ENCODE measurements at places on chromosomes 13 and 19. TPM values are rescaled to one million over a fixed set of nuclear protein-coding genes. Genes with fewer than 3 reads are reported as not detected.

- H3K27ac ChIP-seq: no peak overlapping the region
- no peak for DNase-seq
- no peaks in the 10 kb centered on the region for H3K36me3 ChIP-seq
- H3K4me3 ChIP-seq: no peak overlapping the region
- no peaks in the 10 kb centered on the region for H3K4me1 ChIP-seq
- H3K27me3 ChIP-seq: peaks cover 6% of the 10 kb centered on the region
Measured at GRCh38 chr19:16283210-16284061, 41.2 kb upstream of the KLF2 start.

Gene ZNF880
- total RNA-seq: 24.5 TPM

DNA sequence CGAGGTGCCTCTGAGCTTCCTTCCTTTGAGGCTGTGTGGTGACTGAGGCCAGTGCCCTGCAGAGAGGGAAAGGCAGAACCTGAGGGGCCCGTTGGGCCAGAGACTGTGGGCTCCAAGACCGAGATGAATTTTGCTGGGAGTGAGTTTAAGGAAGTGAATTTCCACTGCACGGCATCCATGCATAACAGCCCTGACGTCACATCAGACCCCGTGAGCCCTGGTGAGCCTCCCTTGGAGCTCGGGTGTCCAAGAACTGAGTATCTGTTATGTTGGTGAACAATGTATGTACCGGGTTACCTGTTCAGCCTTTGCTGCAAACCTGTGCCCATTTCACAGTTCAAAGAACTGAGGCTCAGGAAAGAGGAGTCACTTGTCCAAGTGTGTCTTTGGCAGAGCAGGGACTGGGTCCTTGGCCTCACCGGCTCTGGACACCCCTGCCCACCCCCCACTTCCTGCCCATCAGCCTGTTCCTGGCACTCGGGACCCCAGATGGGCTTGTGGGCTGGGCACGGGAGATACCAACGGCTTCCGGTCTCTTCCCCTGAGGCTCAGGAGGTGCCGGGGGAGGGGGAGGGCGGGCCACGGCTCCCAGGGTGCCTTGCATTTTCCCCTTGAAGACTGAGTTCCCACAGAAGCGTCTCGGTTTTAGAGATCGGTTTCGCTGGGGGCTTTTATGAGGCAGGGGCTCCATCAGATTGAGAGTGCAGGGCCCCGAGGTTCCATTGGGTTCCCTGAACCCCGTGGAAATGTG lies 33.7 kb downstream of the NFILZ start:
- H3K4me1 ChIP-seq: no peaks in the 10 kb centered on the region
- no peak for DNase-seq
- no peak overlapping the region for H3K4me3 ChIP-seq
- peaks cover 7% of the 10 kb centered on the region for H3K27me3 ChIP-seq
- H3K36me3 ChIP-seq: no peaks in the 10 kb centered on the region

- H3K36me3 ChIP-seq: no peaks in the 10 kb centered on the region
- H3K27ac ChIP-seq: no peak overlapping the region
- no peak overlapping the region for H3K4me3 ChIP-seq
- DNase-seq: no peak
Measured at GRCh38 chr13:45951724-45952123, 100.2 kb upstream of the SIAH3 start.

- no peak for DNase-seq
- no peaks in the 10 kb centered on the region for H3K36me3 ChIP-seq
- H3K27ac ChIP-seq: no peak overlapping the region
- no peak overlapping the region for H3K4me3 ChIP-seq
- H3K4me1 ChIP-seq: peaks cover 3% of the 10 kb centered on the region
- H3K27me3 ChIP-seq: peaks cover 6% of the 10 kb centered on the region
Measured at GRCh38 chr19:16066611-16067104, 9.6 kb upstream of the TPM4 start.

DNA sequence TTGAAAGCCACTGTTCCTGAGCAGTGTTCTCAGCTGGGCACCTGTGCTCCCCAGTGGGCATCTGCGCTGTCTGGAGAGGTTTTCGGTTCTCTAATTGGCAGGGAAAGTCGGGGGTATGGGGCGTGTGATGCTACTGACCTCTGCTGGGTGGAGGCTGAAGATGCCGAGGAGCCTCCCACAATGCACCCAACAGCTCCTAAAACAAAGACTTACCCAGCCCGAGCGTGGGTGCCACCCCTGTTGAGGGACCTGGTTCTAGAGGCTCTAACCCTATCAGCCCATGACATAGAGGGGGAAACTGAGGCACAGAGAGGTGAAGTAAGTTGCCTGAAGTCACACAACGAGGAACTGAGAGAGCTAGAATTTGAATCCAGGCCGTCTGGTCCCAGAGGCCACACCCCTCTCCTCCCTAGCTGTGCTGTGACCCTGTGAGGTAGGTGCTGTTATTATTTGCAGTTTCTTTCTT lies 2.3 kb downstream of the SPACA4 start:
- DNase-seq: peak; percentile 61
- no peaks in the 10 kb centered on the region for H3K4me1 ChIP-seq
- peak overlapping the region; percentile 77 for H3K27ac ChIP-seq

DNA sequence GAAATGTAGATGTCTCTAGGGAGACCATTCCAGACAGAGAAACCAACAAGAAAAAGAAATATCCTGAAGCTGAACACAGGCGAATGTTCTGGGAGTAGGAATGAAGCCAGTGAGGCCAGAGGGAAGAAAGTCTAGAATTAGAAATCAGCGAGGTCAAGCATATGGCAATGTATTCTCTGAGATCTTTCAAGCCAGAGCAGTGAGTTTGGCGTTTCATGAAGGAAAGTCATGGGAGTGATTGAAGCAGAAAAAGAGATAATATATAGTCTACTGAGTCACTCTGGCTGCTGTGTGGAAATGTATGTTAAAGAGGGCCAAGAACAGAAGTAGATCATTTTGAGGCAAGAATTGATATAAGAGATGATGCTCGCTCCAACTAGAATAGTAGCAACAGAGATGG lies 576.0 kb downstream of the PCDH17 start:
- no peak overlapping the region for H3K4me3 ChIP-seq
- H3K27me3 ChIP-seq: no peaks in the 10 kb centered on the region
- H3K36me3 ChIP-seq: no peaks in the 10 kb centered on the region
- no peak for DNase-seq
- H3K27ac ChIP-seq: peak overlapping the region; percentile 0

DNA sequence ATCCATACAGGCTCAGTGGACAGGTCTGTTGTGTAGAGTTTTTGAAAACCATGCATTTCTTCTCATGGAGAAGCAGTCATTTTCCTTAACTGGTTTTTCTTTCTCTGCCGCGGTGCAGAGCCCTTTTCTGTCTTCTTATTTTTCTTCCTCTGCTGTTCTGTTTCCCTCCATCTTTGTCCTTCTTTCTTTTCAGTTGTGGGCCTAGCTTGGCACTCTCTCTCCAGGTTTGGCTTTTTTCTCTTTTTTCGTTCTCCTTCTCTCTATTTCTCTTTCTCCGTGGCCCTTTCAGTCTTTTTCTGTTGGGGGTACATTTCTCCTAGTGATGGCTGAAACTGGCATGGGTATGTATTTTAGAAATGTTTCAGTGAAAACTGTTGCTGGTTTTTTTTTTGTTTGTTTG lies 24.1 kb downstream of the NFIX start:
- H3K4me1 ChIP-seq: peaks cover 34% of the 10 kb centered on the region
- peaks cover 36% of the 10 kb centered on the region for H3K27me3 ChIP-seq
- H3K4me3 ChIP-seq: no peak overlapping the region
- H3K36me3 ChIP-seq: no peaks in the 10 kb centered on the region
- DNase-seq: no peak

Gene VSIG10L
- 3.5 TPM for total RNA-seq

DNA sequence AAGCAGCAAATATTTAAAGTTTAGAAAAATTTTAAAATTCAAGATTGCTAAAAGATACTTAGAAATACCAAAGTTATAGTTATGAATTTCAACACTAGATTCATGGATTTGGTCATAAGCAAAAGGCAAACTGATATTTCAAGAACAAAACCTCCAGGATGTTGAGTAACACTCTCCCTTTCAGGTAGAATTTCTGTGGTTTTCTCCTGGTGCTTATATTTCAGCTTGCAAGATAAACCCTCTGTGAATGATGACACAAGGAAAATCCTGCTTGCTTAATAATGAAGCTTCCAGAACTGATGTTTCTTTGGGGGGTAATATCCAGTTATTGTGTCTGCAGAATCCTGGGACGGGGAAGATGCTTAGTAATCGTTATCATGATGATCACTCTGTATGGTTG lies 320.3 kb upstream of the EDNRB start:
- H3K27me3 ChIP-seq: no peaks in the 10 kb centered on the region
- no peak for DNase-seq
- no peaks in the 10 kb centered on the region for H3K36me3 ChIP-seq
- H3K4me1 ChIP-seq: peaks cover 22% of the 10 kb centered on the region
- no peak overlapping the region for H3K4me3 ChIP-seq

DNA sequence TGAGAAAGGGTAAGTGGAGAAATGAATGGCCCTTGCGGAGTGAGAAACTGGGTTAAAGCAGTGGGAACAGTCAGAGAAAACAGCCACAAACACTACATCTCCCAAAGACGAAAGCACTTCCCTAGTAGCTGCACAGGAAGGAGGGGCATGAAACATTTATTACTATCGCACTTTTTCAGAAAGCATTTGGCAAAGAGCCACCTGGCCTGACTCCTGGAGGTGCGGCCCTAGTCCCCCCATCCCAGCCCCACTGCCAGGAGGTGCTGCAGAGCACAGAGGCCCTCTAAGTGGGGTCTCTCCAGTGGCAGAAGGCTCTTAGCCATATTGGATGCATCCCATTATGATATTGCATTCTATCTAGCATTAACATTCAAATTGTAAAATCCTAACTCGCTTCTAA lies 55.8 kb downstream of the MTMR6 start:
- DNase-seq: no peak
- no peak overlapping the region for H3K4me3 ChIP-seq
- no peak overlapping the region for H3K27ac ChIP-seq
- H3K4me1 ChIP-seq: peaks cover 2% of the 10 kb centered on the region
- H3K36me3 ChIP-seq: peaks cover 4% of the 10 kb centered on the region

Gene KLK3
- total RNA-seq: not detected
